ENCODE measurements at places on chromosomes 16 and 17. TPM values are rescaled to one million over a fixed set of nuclear protein-coding genes. Genes with fewer than 3 reads are reported as not detected.

HOXB6 gene
- not detected for total RNA-seq

DNA sequence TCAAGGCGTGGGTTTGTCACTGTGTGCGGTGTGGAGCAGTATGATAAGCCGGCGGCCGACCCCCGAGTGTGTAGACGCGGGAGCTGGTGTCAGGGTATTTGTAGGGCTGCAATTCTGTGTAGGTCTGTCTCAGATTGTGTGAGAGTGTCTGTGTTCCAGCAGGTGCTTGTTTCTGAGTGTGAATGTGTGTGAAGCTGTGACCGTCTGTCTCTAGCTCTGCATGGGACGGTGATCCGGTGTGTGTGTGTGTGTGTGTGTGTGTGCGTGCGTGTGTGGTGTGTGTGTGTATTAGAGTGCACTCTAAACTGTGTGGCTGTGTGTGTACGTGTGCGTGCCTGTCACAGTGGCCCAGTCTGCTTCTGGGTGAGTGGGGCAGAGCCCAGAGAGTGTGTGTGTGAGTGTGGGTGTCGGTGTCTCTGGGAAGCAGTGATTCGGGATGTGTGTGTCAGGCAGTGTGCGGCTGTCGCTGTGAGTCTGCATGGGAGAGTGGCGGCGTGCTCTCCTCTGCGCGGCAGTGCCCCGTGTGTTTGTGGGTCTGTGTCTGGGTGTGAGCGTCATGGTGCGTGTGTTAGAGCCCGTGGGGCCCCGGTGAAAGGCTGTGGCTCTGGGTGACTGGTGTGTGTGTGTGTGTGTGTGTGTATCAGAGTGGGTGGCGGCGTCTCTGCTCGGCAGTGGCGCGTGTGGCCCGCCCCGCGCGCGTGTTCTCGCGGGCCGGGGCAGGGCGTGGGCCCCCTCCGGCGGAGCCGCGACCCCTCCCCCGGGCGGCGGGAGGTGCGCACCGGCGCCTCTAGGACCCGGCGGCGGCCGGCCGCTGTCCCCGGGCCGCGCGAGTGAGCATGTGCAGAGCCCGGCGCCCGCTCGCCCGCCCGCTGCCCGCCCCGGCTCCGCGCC, at the start of gene WSCD1:
TSS of gene WSCD1 (plus strand) at position 841 of the 891 bp plus-strand sequence. CDS start 10,280 bp downstream, outside the sequence.
- peak; percentile 28 for DNase-seq

GNG13 gene
- total RNA-seq: not detected

DHRS7B gene
- 15.0 TPM for total RNA-seq

ESRP2 gene
- 0.85 TPM for total RNA-seq

- peak; percentile 75 for DNase-seq
Measured at GRCh38 chr17:40547079-40547784, 18.0 kb downstream of the CCR7 start.

RAB26 gene
- 0.21 TPM for total RNA-seq

DNA sequence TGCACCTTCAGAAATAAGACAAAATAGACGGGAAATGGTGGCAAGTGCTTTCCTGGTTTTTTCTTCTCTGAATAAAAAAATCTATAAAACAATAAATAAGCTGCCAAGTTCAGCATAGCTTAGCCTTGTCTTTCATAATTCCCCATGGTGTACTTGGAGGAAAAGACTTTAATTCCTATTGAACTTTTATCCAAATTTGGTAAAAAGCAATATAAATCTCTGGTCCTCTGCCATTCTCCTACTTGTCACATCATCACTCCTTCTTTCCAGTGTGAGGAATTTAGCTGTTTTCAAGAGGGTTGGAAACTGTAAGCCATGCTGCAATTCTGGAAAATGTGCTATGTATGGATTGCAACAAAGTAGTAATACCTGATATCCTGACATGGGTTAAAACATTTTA, 551.8 kb upstream of the KIF2B start:
- no peak for DNase-seq

TMEM204 gene
- total RNA-seq: 17.5 TPM

DNA sequence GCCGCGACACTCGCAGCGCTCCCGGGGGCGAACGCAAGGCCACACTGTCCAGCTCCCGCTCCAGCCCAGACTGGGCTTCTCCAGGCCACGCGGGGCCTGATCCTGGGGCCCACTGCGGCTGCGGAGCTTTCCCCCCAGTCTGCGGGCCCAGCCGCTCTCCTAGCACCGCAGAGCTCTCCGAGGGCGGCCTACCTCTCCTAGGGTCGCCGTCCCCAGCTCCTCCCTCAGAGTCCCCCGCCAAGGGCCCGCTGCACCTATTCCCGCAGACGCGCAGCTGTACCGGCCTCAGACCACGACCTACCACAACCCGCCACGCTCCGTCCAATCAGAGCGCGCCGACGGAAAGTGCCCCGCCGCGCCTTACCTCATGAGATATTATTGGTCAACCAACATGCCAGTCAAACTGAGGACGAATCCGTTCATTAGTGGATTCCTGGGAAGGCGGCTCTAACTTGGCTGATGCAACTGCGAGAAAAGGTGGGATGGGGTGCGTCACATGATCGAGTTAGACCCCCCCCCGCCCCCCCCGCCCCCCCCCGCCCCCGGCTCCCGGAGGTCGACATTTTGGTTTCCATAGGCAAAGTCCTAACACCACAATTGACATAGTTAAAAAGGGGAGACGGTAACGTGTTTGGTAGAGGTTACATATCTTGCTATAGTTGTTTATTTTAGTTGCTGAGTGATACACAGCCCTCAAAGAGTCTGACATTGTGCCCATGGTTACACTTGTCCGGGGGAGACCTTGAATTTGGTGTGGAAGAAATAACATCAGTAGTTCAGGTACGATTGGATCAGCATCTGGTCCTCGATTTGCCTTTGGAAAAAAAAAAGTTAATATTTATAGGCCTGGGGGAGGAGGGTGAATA, at the start of gene AARS1:
TSS of gene AARS1 (minus strand) at position 278 of the 866 bp plus-strand sequence. CDS start 6,743 bp downstream, outside the sequence.
- DNase-seq: peak; percentile 96

- DNase-seq: no peak
Measured at GRCh38 chr16:89912627-89913026, 6.0 kb upstream of the MC1R start.

GRCh38 chr17:32927724-32928585, at the start of gene TMEM98:
TSS of gene TMEM98 (plus strand) at chr17:32928153. CDS start at chr17:32931529, 3,376 bp downstream.
- peak; percentile 24 for DNase-seq
